ENCODE measurements at places on chromosomes 4 and X.

DNA sequence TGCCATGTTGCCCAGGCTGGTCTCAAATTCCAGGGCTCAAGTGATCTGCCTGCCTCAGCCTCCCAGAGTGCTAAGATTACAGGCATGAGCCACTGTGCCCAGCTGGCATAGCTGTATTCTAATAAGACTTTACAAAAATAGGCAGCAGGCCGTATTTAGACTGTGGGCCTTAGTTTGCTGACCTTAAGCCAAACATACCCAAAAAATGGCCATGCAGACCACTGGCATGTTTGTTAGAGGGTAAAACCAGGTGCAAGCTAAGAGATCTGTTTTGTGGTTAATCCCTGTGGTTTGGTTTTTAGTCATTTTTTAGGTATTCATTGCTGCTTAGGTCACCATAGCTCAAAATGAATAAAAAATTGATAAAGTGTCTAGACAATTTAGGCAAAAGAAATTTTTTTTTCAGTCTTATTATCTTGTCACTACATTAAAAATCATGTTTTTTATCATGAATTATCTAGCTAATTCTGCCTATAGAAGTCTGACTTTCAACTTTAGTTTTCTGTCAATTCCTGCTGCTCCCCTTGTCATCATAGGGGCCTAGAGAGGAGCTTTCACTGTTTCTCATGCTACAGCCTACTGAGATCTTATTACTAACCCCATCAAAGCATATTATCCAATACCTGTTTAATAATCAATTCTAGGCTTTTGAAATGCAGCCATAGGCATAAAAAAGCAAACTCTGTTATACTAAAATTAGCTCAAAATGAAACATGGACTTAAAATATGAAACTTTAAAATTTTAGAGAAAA, 7.5 kb upstream of the SPINK2 start:
- DNase-seq, result no peak

GRCh38 chr4:181646864-181647263, 596.3 kb upstream of the TENM3 start:
- DNase-seq, result no peak

DNA sequence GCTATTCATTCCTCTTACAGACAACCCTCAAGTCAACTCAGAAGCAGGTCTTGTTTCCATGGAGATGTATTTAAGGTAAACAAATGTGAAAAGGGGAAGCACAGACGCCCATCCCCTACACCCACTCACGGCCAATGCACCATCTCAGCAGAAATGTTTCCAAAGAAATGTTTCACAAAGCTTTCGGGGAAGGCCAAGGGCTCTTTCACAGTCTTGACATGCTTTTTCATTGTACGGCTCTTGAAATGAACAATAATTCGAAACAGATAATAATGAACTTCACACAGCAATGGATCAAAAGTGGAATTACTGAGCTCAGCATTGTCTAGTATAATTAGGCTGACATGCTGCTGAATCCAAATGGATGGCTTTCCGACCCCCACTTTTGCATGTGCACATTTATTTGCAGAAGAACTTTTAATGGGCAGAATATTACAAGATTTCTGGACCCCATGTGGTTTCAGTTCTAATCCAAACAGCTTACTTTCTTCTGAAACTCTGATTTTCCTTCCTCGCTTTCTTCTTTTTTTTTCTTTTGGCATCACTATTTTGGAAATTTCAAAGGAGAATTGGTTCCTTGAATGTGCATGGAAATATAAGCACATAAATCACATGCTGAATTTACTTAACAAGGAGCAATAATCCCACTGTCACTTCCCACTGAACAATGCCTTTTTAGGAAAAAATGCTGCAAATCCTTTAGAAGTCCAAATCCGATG, 160.9 kb downstream of the SMIM20 start:
- DNase-seq, result no peak

DNA sequence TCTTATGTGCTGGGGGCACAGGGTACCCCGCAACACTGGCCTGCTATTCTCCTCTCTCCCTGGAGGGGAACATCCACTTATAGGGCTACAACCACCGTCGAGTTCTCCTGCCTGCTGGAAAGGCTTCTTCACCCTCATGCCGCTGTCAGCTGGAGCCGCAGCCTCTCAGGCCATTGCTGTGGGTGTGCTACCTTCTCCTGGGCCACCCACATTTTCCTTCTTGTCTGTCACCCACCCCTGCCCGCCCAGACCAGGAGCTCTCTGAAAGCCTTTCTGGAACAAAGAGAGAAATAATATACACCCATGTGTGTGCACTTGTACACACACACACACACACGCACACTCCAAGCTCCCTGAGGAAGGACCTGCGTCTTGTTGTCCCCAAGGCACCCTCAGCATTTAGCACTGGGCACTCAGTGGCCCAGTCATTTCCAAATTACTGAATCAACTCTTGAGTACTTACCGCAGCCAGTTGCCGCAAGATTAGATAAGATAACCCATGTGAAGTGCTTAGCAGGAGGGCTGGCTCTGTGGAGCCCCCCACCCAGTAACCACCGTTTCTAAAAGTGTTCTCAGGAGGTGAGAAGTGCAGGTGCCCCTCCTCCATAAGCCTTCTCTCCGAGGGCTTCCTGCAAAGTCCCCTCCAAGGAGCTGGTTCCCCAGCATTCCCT, 50.2 kb downstream of the CPZ start:
- DNase-seq, result no peak

GRCh38 chr4:126028876-126029275, 714.1 kb downstream of the FAT4 start:
- no peak for DNase-seq

DNA sequence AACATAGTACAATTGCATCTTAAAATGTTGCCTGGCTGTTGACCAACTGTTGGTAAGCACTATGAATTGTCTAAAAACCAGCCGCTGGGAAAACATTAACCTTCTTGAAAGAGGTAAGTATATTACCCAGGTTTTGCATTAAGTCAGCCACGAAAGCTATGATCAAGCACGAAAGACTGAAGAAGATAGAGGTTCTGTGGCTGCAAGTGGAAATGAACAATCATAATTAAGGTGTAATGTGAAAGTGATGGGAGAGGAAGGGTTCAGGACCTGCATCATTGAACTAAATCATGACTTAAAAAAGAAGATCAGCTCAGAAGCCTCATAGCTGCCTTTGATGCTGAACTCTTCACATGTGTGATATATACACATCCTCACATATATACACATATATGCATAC, 341.0 kb downstream of the NR3C2 start:
- no peak for DNase-seq

GRCh38 chrX:21972046-21972445, 31.5 kb downstream of the SMS start:
- no peak for DNase-seq

GRCh38 chrX:49165901-49166881, 3.6 kb downstream of the MAGIX start:
- DNase-seq, result peak; percentile 33

DNA sequence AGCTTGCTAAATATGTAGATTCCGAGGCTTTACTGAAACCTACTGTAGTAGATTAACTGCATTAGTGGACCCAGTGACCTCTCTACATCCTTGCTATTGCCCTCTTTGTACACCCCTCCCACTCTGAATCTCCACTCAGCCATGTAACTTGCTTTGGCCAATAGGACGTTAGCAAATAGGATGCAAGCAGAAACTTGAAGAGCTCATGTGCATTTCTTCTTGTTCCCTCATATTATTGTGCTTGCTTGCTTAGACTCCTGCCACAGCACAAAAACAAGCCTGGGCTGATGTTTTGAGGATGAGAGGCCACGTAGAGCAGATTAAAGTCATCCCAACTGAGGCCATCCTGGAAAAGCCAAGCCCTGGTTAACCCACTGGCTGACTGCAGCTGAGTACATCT, 147.9 kb downstream of the HS6ST2 start:
- no peak for DNase-seq

DNA sequence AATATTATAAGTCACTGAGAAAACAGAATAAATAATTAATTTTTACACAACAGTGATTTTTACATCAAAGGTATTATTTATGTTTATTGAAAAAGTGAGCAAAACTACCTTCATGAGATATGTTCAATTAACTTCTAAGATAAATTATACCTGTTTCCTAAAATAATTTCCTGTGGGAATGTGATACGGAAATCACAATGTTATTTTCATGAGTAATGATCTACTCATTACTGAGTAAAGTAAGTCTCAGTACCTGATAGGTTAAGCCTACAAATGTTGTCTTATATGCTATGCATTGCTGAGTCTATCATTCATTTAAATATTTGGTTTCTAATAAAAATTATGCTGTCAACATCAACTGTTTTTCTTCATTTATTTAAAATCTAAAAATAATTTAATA, 324.0 kb downstream of the STPG2 start:
- no peak for DNase-seq

DNA sequence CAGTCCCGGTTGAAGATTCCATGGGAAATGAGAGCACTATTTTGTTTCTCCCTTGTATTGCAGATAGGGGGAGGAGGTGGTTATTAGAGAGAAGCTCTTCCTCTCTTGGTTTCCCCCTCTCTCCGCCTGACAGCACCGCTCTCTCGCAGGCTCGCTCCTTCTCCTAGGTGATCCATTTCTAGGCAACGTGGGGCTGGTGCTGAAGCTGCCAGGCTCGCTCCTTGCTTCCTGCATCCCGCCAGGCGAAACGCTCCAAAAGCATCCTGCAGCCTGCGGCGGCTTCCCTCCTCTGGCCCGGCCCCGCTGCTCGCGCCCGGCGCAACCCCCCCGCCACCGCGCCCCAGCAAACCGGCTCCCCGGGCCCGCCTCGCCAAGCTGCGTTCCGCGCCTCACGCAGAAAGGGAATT, at the start of gene GRID2:
GRID2 (plus strand) TSS at position 346 of the 407 bp plus-strand sequence.
- no peak for DNase-seq

DNA sequence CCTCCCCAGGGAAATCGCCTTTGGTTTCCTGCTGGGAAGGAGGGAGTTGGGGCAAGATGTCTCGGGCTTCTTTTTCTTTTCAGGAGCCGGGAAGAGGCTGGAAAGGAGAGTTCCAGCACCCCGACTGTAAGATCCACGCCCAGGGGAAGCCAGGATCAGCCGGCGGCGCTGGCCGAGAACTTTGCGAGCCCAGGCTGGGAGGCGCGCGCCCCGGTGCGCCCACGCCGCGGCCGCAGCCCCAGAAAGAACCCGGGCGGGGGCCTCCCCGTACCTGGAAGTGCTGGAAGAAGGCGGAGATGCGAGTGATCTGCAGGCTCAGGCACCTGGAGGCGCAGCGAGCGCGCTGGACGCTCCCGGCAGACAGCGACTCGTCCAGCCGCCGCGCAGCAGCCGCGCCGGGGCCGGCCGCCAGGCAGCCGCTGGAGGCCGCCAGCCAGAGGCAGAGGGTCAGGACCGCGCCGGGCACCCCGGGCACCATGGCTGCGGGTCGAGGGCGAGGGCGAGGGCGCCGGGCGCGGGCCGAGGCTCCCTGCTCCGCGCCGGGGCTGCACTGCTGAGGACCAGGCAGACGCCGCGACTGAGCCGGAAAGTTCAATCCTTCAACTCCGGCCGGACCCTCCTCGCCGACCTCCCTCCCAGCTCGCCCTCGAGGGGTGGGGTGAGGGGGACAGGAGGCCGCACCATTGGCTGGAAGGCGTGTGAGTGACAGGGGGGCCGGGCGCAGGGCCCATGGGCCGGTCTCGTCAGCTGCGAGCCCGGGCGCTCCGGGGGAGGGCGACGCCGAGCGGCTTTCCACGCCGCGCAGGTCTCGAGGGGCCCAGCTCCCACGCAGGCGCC, at the start of gene ANOS1:
ANOS1 (minus strand) TSS at position 579 of the 837 bp plus-strand sequence; CDS start at position 478, 101 bp downstream.
- DNase-seq, result no peak

- no peak for DNase-seq
Observed at GRCh38 chr4:85128246-85129204, 162.0 kb upstream of the WDFY3 start.

GRCh38 chrX:68048774-68049173, 384.5 kb downstream of the OPHN1 start:
- no peak for DNase-seq

- no peak for DNase-seq
Observed at GRCh38 chrX:118347131-118347530, 1.2 kb downstream of the WDR44 start.

DNA sequence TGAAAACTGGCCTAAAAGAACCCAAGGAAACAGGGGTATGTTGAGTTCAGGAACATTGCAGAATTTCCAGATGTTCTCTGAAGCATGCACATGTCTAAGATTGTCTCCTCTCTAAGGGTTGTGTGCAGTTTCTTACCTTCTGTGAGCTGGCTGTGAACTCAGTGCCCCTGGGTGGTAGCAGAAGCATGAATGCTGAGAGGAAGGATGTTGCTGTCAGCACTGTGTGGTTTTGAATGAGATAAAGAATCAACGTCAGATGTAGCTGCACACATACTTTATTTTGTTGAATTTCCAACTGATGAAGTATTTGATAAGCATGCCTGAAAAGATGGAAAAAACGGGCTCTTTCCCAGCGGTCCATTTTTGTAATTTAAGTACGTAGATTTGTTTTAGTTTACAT, 23.8 kb upstream of the CD38 start:
- DNase-seq, result peak; percentile 52

- DNase-seq, result no peak
Observed at GRCh38 chrX:96372313-96373046, 312.2 kb upstream of the DIAPH2 start.

DNA sequence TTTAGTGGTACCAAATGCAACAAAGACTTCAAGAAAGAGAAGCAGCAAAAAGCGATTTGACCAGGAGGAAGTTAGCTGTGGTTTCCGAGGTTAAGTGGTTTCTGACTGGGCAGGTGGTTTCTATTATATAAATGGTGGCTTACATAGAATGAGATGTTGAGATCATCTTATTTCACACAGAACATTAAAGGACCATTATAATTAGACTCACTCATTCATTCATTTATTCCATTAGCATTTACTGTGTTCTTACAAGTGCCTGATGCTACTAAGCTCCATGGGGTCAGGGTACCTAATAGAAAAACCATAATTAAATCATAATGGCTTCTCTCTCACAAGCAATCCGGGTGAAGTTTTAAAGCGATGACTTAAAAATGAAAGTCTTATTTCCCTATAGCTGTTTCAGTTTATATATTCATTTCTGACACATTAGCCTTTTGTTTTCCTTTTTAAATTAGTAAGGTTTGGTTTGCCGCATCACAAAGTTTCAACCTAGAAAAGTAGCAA, 10.6 kb downstream of the TSPAN6 start:
- no peak for DNase-seq

- DNase-seq, result no peak
Observed at GRCh38 chrX:3346501-3347259, at the start of gene MXRA5. MXRA5 (minus strand) TSS chrX:3346652; CDS start chrX:3343833, 2,819 bp downstream.
